ENCODE measurements at places on chromosomes 1 and 21.

DNA sequence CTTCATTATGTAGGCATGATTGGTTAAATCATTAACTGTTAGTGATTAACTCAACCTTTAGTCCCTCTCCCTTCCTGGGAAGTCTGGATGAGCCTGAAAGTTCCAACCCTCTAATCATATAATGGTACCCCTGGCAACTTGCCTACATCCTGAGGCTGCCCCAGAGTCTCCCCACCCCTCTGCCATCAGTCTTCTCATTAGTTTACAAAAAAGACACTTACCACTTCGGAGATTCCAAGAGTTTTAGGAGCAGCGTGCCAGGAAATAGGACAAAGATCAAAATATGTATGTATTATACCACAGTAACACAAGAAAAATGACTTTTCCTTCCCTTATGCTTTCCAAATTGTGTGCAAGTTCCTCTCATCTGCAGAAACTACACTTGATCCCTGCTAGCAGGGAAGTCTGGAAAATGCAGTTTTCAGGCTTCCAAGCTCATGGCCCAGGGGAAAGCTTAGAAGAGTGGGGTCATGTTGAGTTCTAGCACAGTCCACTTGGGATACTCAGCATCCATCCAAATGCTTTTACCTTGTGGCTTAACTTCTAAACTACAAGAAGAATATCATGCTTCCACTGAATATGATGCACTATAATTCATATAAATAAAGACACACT is 64.6 kb upstream of the PPIH start:
- DNase-seq: no peak

DNA sequence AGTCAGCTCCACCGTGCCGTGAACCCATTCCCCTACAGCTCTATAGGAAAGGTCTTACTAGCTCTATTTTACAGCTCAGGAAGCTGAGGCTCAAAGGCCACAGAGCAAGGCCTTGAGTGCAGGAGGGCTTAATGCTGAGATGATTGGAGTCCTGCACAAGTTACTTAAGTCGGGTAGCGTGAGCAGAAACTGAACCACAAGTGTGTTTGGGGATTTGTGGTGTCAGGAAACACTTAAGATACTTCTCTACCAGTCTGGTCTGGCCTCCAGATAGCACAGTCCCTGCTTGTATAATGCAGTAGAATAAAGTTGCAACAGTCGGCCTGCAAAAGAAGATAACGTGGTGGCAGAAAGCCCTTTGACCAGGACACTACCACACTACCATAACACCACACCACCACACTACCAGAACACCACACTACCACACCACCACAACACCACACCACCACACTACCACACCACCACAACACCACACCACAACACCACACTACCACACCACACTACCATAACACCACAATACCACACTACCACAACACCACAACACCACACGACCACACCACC is 118.1 kb downstream of the SPSB1 start:
- no peak for DNase-seq

DNA sequence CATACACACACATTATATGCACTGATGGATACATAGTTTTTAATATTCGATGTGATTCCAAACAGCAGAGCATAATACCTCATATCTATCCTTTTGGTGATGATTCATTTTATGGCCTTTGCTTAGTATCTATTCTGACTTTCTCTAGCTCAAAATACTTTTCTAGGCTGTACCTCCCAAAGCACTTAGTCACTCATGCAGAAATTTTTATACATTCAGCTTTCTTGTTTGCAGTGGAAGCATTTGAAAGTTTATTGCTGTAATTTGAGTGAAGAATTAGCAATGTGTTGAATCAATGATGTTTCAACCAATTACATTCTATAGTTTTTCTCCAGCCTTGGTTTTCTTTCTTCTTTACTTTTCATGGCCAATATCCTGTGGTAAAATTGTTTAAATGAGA is 66.7 kb downstream of the LBR start:
- no peak for DNase-seq

- peak; percentile 26 for DNase-seq
Measured at GRCh38 chr1:220791285-220791684, 4.6 kb downstream of the MTARC1 start.

DNA sequence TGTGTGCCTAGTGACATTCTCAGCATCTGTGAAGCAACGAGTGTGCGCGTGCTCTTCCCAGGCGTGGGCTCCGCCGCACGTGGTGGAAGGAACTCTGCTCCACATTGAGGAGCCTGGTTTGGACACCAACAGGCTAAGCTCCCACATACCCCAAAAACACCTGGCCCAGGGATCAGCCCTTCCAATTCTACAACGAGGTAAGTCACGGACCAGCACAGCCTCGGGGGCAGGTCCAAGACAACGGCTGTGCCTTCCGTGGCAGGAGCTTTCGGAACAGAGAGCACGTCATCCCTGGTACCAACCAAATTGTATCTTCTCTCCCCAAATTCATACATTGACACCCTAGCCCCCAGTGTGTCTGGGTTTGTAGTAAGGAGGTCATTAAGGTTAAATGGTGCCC is 27.2 kb upstream of the PDE9A start:
- DNase-seq: no peak

- DNase-seq: no peak
Measured at GRCh38 chr1:23792151-23792945, 1.4 kb downstream of the LYPLA2 start.

DNA sequence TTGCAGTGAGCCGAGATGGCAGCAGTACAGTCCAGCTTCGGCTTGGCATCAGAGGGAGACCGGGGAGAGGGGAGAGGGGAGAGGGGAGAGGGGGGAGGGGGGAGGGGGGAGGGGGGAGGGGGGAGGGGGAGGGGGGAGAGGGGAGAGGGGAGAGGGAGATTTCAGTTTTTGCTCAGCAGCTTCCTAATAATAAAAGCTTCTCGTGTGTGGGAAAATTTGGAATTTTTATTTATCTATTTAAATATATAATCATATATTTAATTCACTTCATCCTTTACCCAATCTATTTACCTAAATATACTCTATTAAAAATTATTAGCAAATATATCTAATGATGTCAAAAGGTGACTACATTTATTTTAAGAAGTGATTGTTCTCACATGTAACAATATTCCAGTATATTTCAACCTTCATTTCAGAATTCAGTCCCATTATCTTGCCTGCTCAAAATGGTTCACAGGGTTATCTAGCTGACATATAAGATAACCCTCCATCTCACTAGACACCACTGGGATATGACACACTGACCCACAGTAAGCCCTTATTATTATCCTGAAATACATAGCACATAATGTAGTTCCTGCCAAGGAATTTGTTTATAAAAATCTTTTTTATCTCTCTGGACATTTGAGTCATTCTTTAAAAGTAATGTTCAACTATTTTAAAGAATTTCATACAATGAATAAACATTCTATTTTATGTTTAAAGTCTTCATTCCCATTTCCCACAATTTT is 105.9 kb downstream of the GPATCH2 start:
- DNase-seq: no peak

DNA sequence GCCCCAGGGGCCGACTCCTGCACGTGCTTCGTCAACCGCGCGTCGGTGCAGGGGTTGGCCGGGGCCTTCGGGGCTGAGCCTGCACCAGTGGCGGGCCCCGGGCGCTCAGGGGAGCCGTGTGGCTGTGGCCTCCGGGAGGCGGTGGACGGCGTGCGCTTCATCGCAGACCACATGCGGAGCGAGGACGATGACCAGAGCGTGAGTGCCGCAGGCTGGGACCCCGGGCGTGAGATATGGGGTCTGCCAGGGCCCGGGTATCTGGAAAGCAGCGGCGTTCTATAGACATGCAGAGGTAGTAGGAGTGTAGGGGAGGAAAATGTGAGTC is 4.3 kb downstream of the CHRNB2 start:
- no peak for DNase-seq

DNA sequence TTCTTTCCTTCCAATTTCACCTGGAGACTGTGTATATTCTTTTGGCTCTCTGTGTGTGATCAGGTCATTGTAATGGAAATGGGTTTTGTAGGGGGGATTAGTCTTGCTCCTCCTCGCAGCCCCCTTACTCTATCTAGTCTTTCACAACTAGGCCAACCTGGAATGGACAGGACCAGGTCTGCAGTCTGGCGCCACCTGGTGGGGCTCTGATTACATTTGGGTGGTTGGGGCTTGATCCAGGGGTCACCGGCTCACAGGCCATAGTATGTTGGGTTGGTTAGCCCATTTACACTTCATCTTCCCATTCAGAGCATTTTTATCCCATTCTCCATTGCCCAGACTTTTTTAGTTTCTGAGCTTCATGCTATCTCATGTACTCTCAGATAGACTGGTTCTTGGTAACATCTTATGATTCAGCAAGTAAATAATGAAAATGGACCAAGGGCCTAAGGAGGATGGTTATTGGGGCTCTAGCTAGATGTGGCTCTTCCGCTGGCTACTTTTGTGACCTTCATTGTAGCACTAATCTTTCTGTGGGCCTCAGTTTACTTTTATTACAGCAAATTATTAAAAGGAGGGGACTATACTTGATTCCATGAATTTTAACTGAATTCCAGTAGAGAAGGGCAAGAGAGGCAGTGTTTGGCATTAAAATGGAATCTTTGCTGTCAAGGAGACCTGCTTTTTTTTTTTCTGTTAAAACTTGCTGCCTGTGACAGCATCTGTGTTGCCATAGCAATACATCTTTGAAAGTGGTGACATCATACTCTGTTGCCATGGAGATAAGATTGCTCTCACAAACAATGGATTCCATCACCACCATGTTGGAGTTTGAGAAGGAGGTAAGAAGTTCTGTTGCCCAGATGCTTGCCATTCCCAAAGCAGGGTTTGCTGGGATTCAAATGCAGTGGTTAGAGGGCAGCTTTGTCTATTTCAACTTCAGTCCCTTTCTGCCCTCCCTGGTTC is 150.1 kb downstream of the PLXNA2 start:
- peak; percentile 38 for DNase-seq

GRCh38 chr1:213244664-213245091 is 193.6 kb downstream of the RPS6KC1 start:
- peak; percentile 16 for DNase-seq

GRCh38 chr1:39268906-39269305 is 64.4 kb downstream of the MACF1 start:
- no peak for DNase-seq

GRCh38 chr1:174768516-174768915 is 231.2 kb upstream of the CACYBP start:
- DNase-seq: no peak

GRCh38 chr21:26366781-26367180 is 196.2 kb upstream of the APP start:
- peak; percentile 59 for DNase-seq

DNA sequence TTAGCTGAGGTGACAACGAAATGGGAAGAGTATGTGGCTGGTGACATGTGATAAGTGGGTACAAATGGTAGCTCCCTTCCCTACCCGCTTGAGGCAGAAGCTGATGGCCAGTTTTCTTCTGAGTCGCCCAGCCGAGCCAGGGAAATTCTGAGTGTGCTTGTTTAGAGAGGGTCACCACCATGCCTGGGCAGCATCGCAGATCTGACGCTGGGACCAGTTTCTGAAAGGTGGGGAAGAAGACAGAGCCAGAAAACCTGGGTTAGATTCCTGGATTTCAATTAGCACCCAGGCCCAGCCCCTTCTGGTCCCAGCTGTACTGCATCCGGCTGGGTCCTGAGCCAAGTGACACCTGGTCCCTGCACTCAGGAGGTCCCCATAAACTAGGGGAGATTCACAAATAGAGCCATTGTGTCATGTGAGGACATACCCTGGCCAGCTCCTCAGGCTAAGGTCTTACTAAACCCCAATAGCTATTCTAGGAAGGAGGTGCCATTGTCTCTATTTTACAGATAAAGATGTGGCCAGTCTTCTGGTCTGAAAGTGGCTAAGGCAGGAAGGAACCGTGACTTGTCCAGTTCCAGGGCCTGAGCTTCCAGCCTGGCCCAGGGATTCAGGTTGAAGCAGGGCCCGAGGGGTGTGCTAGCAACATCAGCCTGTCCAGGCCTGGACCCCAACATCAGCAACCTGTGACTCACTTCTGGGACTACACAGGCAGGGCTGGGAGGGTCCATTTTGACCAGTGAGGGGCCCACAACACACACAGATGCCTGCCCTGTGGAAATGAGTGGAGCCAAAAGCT is 1.7 kb upstream of the TMEM61 start:
- no peak for DNase-seq

DNA sequence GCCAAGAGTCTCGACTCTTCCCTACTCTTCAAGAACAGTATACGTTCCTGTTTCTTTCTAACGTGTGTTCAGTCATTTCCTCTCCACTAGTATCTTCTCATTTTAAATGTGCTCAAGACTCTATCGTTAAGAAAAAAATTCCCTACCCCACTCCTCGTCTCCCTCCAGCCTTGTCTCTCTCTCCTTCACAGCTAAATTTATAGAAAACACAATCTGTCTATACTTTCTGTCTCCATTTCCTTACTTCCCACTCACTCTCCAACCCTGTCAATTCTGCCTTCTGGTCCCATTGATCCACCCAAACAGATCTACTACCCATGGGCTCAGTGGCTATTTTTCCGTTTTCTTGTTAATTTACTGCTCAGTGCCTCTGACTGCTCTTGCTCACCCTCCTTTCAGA is 75.3 kb downstream of the CSMD2 start:
- DNase-seq: no peak

GRCh38 chr21:15053500-15053899 is 11.3 kb downstream of the NRIP1 start:
- no peak for DNase-seq

GRCh38 chr1:97056386-97056785 is 334.8 kb downstream of the PTBP2 start:
- DNase-seq: no peak

GRCh38 chr1:173347282-173347818 is 129.8 kb upstream of the PRDX6 start:
- DNase-seq: no peak

DNA sequence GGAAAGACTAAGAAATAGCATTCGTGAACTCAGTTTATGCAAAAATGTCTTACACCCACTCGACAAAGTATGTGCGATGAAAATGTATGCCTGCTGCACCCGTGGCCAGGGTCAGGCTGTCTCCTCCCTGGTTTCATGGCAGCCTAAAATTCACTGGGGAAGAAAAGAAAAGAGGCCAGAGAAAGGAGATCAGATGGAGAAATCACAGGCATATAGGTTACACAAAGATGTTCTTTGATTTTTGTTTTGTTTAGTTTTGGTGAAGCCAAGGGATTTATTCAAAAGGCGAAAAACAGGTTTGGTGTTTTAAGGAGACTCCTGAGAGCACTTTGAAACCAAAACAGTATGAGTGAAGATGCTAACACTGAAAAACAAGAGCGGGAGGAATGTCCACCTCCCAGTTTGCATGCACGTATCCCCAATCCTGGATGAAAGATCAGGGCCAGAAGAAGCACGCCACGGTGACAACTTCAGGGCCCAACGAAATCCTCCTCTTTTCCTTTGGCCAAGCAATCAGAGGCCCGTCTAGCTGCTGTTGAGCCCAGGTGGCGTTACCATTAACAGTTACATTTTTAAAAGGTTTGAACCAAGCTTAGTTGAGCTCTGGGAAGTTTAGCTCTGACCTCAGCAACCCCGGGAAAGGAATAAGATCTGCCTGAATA is 992 bp upstream of the SSX2IP start:
- DNase-seq: no peak

- no peak for DNase-seq
Measured at GRCh38 chr1:167501515-167502191, 16.7 kb downstream of the CD247 start.

GRCh38 chr1:64864018-64864940 is 102.1 kb downstream of the JAK1 start:
- DNase-seq: no peak
